ENCODE measurements at places on chromosomes 3 and 15. TPM values are rescaled to one million over a fixed set of nuclear protein-coding genes. Genes with fewer than 3 reads are reported as not detected.

The BFSP2 gene
- total RNA-seq = not detected

The MASP1 gene
- total RNA-seq = not detected

The HHLA2 gene
- 15.7 TPM for total RNA-seq

The SLC15A2 gene
- 4.0 TPM for total RNA-seq

The C15orf40 gene
- total RNA-seq = 22.7 TPM

The CCR5 gene
- 12.0 TPM for total RNA-seq

The RAB11A gene
- 145 TPM for total RNA-seq

The CHRD gene
- total RNA-seq = not detected

The FGF7 gene
- not detected for total RNA-seq

The AP2M1 gene
- 199 TPM for total RNA-seq

The C15orf61 gene
- 4.3 TPM for total RNA-seq

The SI gene
- total RNA-seq = not detected

The TIMP4 gene
- not detected for total RNA-seq

The AGBL1 gene
- not detected for total RNA-seq

The NR2E3 gene
- not detected for total RNA-seq

The CCR9 gene
- total RNA-seq = not detected

The VGLL3 gene
- not detected for total RNA-seq

The TMEM202 gene
- not detected for total RNA-seq

The RBP2 gene
- total RNA-seq = not detected

The ARPP21 gene
- not detected for total RNA-seq

The ZMYND10 gene
- 3.0 TPM for total RNA-seq

The XIRP1 gene
- not detected for total RNA-seq

The CYP1A2 gene
- total RNA-seq = not detected

The TICRR gene
- total RNA-seq = 16.1 TPM

The KNL1 gene
- total RNA-seq = 40.6 TPM

The B4GALT4 gene
- 18.3 TPM for total RNA-seq

The ARPIN gene
- not detected for total RNA-seq

The PPP2R3A gene
- 0.15 TPM for total RNA-seq

The PARP15 gene
- total RNA-seq = 71.0 TPM

Data from activated naive CD4-positive, alpha-beta T cell treated with anti-CD3 and anti-CD28 coated beads, Interleukin-2, amount 10 ng/mL, durations not matched to agents 5 hours and 36 hours (primary cell).